ENCODE measurements at places on chromosomes 7 and 10.
A peak's percentile ranks its signal among the peaks of the same experiment; 100 is the strongest.

DNA sequence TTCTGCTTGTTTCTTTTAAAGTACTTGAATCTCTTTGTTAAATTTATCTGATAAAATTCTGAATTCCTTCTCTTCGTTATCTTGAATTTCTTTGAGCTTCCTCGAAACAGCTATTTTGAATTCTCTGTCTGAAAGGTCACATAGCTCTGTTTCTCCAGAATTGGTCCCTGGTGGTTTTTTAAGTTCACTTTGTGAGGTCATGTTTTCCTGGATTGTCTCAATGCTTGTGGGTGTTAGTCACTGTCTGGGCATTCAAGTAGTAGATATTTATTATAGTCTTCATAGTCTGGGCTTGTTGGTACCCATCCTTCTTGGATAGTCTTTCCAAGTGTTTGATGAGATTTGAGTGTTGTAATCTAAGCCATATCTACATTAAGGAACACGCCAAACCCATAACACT, 1060.6 kb downstream of the LRMDA start:
- DNase-seq, result peak; percentile 61

- DNase-seq, result no peak
Observed at GRCh38 chr7:37336259-37336658, 112.4 kb downstream of the ELMO1 start.

DNA sequence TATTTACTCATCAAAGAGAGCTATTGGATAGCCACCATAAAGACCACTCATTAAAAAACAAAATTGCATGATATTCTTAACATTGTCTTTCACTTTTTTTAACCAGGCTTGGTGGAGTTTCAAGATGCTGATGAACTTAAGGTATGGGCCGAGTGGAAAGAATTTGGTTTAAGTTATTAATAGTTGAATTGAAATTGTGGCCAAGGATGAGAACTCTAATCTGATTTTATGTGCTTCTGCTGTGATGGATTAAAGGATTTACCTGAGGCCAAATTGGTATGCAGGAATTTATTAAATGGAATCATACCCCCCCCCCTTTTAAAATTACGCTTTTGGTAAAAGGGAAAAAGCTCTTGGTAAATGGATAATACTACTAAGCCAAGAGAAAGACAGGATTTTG, 33.8 kb upstream of the TOMM7 start:
- DNase-seq, result no peak

GRCh38 chr10:35447693-35448407, 111.5 kb downstream of the CCNY start:
- peak; percentile 87 for DNase-seq

GRCh38 chr7:152969335-152969734, 209.8 kb downstream of the ACTR3B start:
- DNase-seq, result no peak

DNA sequence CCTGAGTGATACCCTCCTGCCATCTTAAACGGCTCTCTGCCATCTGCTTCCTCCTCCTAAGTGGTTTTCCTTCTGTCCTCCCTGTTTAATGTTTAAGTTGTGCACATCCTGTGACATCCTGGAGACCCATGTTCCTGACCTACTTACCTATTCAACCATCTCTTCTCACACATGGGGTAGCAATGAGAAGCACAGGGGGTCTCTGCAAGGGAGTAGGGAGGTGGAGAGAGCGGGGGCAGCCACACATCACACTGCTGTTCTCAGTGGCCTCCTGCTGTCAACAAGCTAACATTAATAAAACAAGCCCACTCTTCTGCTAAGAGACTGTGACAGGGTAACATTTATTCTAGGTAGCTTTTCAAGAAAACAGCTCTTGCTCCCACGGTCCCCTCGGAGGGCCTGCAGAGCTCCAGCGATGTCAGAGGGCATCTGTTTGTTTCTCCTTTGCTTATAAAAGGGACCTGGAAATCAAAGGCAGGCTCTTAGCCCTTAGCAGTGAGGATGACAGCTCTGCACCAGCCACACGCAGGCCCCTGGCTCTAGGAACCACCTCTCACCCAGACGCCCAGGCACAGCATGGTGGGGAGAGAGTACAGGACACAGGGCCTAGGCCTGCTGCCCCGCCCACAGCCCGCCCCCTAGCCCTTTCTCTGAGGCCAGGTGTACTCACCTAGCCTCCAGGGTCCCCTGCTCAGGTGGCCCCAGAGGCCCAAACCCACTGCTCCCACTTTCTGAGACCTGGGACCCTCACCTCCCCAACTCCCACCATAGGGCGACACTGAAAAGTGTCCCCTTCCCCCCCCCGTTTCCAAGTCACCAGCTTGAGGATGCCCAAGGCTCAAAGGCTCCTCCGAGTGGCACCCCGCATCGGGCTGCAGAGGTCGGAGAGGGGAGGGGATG, 943 bp upstream of the SLC18A2 start:
- DNase-seq, result no peak

GRCh38 chr10:26408858-26409494, 29.2 kb upstream of the APBB1IP start:
- no peak for DNase-seq

DNA sequence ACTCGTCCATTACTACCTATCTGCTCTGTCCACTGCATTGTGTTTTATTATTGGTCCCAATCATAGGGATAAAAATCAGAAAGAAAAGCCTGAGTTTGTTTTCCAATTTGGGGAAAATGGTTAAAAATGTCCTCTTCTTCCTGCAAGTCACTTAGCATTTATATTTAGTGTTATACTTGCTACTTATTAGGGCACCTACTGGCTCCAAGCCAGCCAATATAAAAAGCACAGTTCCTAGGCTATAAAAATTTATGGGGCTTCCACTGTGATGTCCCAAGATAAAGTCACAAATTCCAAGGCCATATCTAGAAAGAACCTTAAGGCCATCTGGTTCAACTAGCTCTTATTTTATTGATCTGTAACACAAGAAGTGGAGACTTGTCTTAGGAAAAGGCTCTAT, 3.2 kb downstream of the SLC35B4 start:
- no peak for DNase-seq

- DNase-seq, result no peak
Observed at GRCh38 chr7:139807009-139807408, 22.1 kb upstream of the TBXAS1 start.

GRCh38 chr7:99955247-99955646, 20.6 kb downstream of the AZGP1 start:
- DNase-seq, result no peak

DNA sequence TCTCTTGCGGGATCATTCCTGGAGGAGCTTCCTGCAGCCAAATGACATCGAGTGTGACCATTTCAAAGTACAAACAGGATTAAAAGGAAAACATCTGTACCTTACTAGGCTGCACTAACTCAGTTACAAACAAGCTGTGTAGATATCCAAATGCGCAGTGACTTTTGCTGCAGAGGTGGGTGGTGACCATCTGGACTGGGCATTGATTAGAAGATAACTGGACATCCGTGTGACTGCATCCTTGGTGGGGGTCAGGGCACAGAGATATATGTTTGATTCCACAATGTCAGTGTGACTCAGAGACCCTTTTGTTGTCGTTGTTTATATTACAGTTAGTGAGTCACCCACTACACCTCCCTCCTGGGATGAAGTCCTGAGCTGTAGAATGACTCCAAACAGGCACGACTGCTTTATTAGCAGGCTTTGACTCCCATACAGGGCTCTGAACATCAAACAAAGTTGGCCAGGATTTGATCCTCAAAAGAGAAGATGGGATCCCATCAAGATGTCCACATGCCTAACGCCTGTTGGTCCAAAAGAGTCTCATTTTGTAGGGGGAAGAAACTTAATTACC, 56.7 kb upstream of the SDK1 start:
- DNase-seq, result peak; percentile 83

DNA sequence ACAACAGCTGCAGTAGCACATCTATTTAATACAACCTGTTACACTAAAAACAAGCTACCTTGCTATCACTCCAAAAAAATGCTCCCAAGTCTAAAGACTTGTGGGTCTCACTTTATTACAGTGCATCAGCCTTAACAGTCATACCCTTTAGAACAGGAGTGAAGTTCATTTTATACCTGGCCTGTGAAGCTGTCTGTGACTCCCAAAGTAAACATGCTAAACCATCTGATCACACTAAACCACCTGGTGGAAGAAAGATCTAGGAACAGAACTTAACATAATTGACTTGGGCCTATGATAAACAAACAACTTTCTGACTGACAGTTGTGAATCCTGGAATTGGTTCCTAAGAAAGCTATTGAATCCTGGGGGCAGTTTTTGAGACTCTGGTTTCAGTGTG, 80.9 kb upstream of the ATP6V0A4 start:
- no peak for DNase-seq

DNA sequence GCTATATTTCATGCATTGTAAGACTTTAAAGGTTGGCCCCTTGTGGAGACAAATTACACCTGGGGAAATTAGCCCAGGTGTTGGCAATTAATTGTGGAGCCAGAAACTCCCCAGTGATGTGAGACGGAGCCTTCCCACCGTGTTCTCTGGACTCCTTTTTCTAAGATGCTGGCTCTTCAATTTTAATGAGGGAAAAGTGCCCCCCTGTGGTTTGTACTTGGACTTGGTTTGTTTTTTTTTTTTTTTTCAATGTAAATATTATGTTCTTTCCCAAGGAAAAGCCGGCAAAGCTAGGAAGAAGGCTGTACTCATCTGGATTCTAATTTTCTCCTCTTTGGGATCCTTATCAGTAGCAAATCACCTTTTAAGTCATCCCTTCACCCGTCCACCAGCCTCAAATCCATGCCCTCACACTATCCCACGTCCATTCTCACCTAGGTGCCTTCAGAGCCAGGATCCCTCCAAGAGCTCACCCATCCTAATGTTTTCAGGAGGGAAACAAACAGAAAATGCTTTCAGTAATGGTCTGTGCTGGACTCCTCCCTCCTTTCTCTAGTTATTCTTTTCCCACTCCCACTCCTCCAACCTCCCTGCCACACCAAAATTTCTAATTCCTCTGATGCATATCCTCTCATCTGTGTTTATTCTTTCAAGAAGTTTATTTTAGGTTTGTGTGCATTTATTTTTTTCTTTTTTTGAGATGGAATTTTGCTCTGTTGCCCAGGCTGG, 20.4 kb upstream of the ST8SIA6 start:
- DNase-seq, result no peak
